Thoracic aorta (tissue), 2 donors: ENCODE measurements at places on chromosomes 1 and 21. TPM values are rescaled to one million over a fixed set of nuclear protein-coding genes. Genes with fewer than 3 reads are reported as not detected.
A peak's percentile ranks its signal among the peaks of the same experiment; 100 is the strongest.

CRABP2 gene
- 7.0 TPM for total RNA-seq

CD1E gene
- not detected for total RNA-seq

HMGN2 gene
- 187 TPM for total RNA-seq

KLF18 gene
- not detected for total RNA-seq

GJA4 gene
- 41.3 TPM for total RNA-seq

NIBAN1 gene
- total RNA-seq, result 215 TPM

OR6K3 gene
- not detected for total RNA-seq

FCRL4 gene
- not detected for total RNA-seq

RTCA gene
- total RNA-seq, result 15.4 TPM

FNDC10 gene
- 2.7 TPM for total RNA-seq

CLEC20A gene
- total RNA-seq, result 3.0 TPM

CFHR5 gene
- total RNA-seq, result not detected

DNA sequence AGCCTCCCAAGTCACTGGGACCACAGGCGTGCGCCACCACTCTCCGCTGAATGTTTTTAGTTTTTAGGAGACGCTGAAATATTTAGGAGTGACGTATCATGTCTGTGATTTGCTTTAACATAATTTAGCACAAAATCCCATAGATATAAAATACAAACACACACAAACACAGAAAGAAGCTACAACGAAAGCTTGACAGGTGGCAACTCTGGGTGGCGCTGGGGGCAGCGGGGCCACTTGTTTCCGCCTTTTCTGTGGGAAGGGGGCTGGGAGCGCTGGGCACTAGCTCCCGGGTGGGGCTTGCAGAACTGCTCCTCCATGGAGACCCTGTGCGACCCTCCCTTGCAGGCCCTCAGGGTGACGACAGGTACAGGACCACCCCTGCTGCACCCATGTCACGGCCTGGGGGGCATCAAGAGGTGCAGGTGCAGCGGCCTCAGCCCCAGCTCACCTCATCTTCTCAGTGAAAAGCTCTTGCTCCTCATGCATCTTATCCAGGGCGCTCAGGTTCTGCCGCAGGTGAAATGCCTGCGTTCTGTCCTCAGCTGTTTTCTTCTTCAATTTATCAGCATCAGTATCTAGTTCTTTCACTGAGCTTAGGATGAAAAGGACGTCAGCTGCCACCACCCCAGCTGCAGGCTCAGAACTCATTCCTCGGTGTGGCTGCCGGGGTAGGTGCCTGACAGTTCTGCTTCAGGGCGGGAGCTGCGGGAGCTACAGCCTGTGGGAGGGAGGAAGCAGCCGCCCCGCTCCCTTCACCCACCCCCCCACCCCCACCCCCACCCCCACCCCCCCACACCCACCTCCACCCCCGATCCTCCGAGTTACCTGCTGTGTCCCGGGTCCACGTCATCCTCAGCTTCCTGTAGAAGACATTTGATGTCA is 15.3 kb downstream of the CFAP74 start:
- no peak for DNase-seq

DNA sequence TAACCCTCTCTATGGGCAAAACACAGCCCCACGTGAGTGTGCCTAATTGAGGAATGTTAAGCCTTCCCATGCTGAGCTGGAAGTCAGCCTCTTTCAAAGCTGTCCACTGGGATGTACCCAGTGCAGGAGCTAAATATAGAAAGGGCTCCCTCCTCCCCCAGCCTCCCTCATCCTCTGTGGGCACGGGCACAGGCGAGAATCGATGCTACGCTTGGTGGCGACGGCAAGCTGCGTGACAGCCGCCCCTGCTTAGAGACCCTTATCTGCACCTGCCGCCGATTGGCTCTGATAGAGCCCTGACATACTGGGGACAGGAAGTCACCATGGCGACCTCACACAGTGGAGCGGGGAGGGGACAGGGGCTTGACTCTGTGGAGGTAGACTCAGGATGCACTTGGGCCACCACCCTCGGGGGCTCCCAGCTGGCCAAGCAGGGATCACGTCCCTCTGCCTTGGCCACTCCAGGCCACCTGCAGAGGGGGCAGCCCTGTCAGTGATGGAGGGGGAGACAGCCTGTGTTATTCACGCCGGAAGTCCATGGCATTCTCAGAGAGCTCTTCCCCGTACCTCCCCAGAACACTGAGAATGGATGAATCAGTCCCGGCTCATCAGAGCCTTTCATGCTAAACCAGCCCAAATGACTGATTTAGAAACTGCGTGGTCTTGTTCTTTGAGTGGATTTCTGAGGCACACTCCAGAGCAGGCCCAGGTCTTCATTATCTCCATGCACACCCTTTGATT is 84.8 kb downstream of the KCND3 start:
- no peak for DNase-seq

DNA sequence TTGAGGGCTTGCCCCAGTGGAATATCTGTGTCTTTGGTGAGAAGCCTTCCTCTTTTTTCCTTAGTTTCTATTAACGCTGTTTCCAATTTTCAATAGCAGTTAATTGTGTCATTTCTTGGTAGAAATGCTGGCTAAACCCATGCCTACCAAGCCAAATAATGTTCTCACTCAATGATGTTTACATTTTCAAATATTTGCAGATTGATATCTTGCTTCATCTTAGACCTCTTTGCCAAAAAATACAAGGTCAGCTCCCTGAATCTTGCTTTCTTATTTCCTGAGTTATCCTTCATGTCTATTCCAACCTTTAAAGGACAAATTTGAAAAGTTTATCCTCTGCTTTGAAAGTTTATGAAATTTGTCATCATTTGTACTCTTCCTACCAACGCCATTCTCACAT is 5.1 kb downstream of the KCNJ15 start:
- DNase-seq, result no peak

DNA sequence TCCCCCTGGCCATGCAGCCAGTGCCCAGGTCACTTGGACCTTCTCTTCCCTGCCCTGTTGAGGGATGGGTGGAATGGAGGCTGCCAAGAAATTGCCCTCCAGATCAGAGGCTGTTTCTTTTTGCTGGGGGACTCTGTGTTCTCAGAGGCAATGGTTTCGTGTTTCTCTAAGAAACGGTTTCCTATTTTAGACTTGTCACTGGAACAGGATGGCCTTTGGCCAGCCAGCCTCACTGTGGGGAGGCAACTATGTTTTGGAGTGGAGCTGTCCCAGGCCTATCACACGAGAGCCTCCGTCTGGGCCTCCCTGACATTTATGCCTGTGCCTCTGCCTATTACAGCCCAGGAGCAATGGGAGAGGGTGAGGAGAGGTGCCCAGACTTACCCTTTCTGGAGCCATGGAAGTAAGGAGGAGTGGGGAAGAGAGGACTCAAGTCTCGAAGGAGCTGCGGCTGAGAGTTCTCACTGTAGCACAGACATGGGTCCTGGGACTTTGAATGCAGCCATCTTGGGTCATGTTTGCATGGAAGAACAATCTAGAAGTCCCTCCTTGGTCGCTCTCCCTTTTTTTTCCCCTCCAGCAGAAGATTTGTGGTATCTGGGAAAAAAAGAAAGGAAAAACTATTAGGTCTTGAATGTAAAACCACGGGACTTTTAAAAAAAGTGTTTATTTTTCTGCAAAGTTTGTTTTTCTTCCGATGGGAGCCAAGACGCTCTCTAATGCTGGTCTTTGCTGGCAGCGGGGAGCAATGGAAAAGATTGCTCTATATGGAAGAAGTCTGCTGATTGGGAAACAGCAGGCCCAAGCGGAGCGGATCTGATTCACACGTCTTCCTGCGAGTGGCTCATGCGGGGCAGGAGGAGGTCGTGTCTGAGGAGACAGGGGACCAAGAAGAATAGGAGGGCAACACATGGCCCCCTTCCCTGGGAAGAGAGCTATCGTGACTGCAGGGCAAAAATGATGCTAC is 219.2 kb downstream of the FOXD2 start:
- DNase-seq, result peak; percentile 77

DNA sequence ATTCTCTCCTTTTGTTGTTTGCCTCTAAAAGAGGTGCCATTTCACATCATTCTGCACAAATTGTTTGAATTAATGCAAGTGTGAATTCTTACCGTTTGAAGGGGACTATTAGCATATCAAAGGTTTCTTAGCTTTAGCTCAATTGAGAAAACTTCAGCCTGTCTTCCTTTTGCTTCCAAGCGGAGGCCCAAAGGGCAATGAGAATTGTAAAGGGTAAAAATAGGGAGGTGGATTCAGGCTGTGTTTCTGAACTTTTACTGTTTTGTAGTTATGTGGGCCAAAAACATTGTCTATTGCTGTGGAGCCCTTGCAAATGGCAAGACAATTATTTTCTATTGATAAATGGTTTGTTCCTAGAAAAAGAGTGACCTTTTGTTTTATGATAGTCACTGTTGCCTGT is 3.6 kb downstream of the ADGRL2 start:
- no peak for DNase-seq

- DNase-seq, result no peak
Measured at GRCh38 chr1:22117238-22117637, 25.7 kb downstream of the WNT4 start.

GRCh38 chr1:9615316-9616063 is 26.8 kb downstream of the TMEM201 start:
- DNase-seq, result no peak

GRCh38 chr1:43969416-43969745 is 429 bp upstream of the DPH2 start:
- no peak for DNase-seq

- no peak for DNase-seq
Measured at GRCh38 chr1:66323958-66324625, 209.9 kb upstream of the SGIP1 start.

DNA sequence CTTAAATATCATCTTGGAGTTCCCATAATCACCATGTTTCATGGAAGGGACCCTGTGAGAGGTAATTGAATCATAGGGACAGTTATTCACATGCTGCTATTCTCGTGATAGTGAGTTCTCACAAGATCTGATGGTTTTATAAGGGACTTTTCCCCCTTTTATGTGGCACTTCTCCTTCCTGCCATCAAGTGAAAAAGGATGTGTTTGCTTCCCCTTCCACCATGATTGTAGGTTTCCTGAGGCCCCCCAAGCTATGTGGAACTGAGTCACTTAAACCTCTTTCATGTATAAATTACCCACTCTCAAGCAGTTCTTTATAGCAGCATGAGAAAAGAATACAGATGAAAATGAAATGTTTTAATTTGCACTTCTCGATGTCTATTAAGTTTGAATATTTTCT is 112.0 kb downstream of the ZNF648 start:
- DNase-seq, result no peak

- DNase-seq, result no peak
Measured at GRCh38 chr1:81183051-81183450, 617.7 kb upstream of the ADGRL2 start.

DNA sequence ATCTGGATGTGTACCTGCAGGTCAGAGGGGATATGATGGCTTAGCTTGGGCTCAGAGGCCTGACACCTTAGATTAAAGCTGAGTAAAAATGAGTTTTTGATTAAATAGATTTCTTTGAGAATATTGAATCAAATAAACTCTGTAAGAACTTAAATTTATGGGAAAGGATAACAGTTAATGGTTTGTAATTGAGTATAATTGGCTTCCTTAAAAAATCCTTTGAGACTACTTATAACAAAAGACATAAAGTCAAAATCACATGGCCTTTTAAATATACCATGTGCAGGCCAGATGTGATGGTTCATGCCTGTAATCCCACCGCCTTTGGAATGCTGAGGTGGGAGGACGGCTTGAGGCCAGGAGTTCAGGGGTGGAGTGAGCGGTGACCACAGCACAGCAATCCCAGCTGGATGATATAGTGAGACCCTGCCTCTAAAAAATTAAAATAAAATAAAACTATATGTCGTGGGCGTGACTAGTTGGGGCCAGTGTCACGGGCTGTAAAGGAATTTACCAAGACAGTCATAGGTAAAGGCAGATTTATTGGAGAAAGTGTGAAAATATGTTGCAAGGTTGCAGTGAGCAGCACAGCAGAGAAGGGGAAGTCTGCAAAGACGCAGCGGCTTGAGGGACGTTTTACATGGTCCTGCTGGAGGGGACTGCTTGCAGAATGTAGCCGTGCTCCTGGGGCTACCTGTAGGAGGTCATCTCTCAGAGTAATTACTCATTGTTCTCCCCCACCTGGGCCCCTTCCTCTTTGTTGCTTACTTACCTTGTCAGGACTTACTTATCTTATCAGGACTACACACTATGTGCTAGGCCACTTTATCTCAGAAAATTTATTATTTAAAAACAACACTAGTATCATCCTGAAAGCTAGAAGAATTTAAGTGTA is 122.3 kb downstream of the ZMYM4 start:
- no peak for DNase-seq

DNA sequence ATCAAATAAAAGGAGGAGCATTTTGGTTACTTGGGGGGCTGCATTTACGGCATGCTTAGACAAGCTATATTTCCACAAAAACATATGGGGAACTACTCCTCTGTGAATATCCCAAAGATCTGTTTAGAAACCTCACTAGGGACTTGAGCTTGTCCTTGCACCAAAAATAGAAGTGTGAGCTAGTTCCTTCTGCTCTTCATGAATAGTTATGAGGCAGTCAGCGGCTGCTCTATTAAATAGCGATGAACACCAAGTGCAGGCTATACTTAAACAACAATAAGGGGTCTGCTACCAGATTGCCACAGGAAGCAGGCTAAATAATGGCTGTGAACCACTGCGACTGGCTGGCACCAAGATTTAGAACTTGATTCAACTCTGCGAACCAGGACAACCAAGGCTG is 190.1 kb downstream of the PCP4 start:
- no peak for DNase-seq

GRCh38 chr1:10899490-10900250 is 103.2 kb upstream of the CASZ1 start:
- no peak for DNase-seq

DNA sequence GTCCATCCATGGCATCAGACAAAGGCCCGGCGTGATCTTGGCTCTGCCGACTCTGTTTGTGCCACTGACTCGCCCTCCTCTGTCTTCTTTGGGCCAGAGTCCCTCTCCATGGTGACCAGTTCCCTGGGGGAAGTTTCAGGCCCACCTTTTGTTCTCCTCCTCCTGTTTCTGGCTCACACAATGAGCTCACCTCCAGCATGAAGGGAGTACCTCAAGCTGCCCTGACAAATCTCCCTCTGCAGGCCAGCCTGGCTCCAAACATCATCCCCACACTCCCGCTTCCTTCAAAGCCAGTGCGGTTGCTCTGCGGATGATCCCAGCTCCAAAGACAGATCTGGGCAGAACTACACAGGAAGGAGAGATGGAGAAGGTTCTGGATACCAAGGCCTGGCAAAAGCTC is 576.6 kb downstream of the NPHP4 start:
- no peak for DNase-seq

- no peak for DNase-seq
Measured at GRCh38 chr1:248372394-248372793, 3.2 kb upstream of the OR2T6 start.

GRCh38 chr1:71296551-71297134 is 215.8 kb upstream of the ZRANB2 start:
- no peak for DNase-seq

DNA sequence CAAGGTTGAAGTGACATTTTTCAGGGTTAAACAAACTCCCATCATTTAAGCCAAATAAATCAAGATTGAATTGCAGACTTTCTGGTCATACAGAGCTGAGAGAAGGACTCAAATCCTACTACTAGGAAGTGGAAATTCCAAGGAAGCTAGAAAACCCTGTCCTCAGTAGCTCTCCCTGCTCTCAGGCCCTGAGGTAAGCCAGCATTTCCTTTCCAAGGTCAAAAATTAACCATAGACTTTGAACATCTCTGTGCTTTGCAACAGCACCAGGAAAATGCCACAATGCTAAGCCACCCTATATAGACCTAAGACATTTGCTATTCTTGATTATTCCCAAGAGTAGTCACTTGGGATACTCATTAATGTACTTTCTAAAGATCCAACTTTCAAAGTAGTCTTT is 45.1 kb downstream of the LUZP1 start:
- no peak for DNase-seq
